Anterior cingulate cortex (tissue), 58 donors: ENCODE measurements at places on chromosomes 5 and 9.

DNA sequence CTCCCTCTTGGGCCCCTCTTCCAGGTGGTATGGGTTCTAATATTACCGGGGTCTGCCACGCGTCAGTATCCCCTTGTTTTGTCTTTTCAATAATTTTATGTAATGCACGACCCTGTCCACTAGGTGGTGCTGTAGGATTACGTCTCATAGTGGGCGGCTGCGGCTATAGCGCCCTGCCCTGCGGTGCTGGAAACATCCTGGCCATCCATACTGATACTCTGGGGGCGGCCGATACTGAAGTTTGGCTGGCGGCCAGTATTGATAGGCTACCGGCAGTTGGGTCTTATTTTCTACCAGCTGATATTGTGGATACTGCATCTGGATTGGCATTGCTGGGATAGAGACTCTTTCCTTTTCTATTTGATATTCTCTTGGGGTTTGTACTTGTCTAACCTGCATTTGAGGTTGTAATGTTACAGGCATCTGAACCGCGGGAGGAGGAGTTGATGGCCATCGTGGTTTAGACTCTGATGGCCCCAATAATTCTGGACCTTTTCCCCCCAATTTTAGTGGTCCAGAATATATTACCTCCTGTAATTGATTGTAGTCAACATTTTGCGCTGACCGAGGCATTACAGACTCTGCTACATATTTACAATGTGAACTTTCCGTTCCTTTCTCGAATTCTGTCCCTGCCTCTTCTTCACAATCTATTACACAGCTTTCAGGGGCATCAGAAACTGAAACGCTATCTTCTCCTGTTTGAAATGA lies 3.3 kb upstream of the TMEM141 start:
- DNase-seq, result no peak

GRCh38 chr9:77512876-77513275 lies 135.2 kb downstream of the GNA14 start:
- no peak for DNase-seq

DNA sequence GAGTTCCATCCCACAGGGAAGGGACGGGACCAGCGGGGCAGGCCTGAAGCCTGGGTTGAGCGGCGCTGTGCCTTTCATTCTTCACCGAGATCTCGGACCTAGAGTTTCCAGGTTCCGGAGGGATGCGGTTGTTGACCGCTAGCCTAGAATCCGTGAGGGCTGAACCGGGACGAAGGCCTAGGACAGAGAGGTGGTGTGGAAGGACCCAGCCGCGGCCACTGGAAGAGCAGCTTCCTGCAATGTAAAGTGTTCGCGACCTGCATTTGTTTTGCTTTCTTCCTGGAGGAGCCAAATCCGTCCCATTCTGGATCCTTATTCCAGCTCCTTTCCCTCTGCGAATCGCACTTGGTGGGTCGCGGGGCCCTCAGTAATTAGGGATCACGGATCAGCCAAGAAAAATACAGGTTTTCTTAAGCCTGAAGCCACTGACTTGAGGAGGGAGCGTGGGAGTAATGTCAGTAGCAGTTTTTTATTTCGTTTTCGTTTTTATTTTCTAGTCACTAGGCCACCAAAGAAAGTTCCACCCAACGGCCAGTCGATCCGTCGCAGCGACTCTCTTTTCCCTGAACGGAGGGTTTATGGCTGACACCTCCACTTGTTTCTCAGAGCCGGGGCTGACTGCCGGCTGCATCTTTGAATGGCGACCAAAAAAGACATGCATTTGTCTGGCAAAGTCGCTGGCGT lies 48.6 kb downstream of the ANXA2R start:
- no peak for DNase-seq

DNA sequence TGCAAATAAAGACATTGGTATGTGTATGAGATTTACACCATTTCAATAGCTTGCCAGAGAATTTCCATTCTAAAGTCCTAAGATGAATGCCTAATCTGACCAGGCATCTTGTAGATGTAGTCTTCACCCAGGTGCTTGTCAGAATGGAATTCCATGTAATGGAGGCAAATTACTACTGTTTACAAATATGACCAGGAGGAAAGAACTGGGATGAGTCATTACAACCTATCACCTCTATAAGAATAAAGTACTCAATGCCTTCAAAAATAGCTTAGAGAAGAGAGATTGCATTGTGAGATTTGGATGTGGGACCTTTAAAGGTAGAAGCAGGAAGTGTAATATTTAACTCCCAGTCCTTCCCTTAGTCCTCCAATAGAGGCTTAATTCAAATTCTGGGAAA lies 507.0 kb upstream of the PTGER4 start:
- DNase-seq, result no peak

DNA sequence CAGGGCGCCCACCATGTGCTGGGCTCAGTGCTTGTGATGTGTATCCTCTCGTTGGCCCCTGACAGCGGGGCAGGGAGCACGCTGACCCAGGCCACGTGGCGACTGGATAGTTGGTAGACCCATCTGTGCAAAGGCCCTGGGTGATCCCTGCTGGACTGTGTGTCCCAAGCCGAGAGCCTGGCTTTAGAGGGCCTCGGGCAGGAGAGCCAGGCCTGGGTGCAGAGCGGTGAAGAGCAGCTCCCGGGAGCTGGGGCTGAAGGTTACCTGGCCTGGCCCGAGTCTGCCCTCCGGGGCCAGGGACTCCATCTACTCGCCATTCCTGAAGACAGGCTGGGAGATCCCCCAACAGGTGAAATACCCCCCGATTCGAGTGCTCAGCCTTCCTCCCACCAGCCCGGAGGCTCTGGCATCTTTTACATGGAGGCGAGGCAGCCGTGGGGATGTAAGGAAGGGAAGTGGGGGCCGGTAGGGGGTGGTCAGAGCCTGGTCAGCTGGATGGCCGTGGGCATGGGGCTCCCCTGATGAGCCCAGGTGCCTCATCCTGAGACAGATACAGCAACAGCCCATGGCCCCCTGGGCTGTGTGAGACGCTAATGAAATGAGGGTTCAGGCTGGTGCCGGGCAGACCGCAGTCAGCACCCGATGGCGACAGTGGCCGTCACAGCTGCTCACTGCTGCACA lies 19.0 kb downstream of the NCS1 start:
- no peak for DNase-seq

GRCh38 chr5:84430863-84431663 lies 46.4 kb upstream of the EDIL3 start:
- DNase-seq, result peak; percentile 17

DNA sequence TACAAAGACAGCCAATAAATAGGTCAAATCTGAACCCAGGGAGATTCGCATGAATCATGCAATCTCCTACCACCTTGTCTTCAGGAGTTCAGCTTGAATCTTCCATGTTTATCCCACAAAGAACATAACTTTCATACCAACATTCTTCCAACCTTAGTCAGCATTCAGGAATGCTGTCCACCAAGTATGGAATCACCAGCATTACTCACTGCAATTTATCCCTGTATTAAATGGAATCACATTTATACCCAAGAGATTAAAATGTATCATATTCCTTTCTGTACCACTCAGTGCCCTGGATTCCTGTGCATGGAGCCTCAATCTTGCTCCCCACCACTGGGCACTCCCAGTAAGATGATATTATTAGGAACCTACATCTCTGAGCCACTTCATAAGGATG lies 162.6 kb downstream of the GLIS3 start:
- no peak for DNase-seq

- DNase-seq, result no peak
Observed at GRCh38 chr9:117535434-117535833, 120.6 kb upstream of the ASTN2 start.

- no peak for DNase-seq
Observed at GRCh38 chr9:129945314-129945713, 97.7 kb downstream of the FNBP1 start.
